ENCODE measurements at places on chromosomes 3 and 15. TPM values are rescaled to one million over a fixed set of nuclear protein-coding genes. Genes with fewer than 3 reads are reported as not detected.

DNA sequence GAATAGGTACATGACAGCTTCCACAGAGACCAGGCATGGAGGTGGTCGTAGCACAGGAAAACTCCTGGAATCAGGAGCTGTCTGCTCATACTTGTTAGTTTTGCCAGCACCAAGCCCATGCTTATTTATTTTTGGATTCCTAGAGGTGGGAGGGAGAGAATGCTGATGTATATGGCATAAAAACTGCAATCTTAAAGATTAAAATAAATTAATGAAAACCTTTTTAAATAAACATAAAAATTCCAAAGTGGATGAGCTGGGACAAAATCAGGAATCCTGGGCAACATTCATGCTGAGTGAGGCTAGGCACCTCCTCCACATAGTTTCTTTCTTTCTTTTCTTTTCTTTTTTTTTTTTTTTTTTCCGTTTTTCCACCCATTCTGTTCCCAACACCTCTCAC lies 14.3 kb upstream of the BCL6 start:
- DNase-seq: no peak
- H3K27me3 ChIP-seq: no peaks in the 10 kb centered on the region
- no peaks in the 10 kb centered on the region for H3K36me3 ChIP-seq

DNA sequence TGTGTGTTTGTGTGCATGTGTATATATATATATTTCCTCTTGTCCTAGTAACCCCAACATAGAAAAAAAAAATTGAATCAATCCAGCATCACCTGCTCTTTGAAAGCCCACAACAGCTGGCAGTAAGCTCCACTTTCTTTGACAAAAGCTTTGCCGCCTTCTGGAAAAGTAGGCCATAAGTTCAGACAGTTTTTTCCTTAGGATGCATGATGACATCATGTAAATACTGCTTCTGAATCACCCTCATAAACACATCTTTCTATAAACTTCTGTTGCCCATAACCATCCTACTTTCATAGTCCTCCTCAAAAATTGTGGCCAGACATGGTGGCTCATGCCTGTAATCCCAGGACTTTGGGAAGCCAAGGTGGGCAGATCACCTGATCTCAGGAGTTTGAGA lies 67.4 kb downstream of the CSNK1G1 start:
- H3K4me1 ChIP-seq: no peaks in the 10 kb centered on the region
- H3K27me3 ChIP-seq: no peaks in the 10 kb centered on the region
- no peaks in the 10 kb centered on the region for H3K36me3 ChIP-seq
- no peak for DNase-seq
- no peak overlapping the region for H3K27ac ChIP-seq
- H3K4me3 ChIP-seq: no peak overlapping the region

DNA sequence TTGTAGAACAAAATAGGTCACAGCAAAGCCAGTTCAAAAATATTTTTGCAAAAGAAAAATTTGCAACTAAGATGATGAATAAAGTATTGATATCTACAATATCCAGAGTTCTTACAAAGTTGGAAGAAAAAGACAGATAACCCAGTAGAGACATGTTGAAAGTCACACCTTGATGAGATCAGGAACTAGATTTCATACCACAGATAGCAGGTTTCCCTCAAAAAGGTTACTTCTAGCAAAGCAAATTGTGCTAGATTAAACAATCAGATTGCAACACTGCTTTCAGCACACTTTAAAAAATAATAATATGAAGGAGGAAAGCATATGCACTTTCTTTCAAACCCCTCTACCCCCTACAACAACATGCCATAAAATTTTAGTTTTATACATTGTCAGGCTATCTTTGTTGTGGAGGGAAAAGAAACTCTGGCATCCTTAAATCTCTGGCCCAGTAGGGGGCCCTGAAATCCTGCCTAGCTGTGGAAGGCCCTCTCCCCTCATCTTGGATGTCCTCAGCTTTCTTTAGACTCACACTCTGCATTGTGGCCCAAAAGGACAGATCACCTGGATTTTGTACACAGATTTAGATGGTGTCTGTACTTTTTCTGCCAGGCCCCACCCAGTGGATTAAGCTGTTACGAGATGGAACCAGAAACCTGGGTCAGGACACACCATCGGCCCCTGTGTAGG lies 50.9 kb downstream of the CCR3 start:
- no peak for DNase-seq
- H3K27ac ChIP-seq: no peak overlapping the region
- H3K4me3 ChIP-seq: no peak overlapping the region
- H3K27me3 ChIP-seq: no peaks in the 10 kb centered on the region
- H3K4me1 ChIP-seq: peaks cover 49% of the 10 kb centered on the region

DNA sequence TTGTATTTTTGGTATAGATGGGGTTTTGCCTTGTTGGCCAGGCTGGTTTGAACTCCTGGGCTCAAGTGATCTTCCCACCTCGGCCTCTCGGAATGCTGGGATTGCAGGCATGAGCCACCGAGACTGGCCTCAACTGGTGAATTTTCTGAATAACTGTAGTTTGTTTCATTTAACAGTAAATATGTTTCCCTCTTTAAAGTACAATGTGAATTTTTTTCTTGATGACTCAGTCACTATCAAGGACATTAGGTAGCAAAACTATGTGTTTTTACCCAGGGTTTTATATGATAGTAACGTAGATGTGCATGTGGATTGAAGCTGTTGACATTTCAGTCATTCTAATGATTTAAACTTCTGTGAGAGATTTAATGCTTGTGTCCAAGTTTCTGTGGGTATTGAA lies 40.2 kb upstream of the MAPKBP1 start:
- DNase-seq: no peak
- H3K4me1 ChIP-seq: no peaks in the 10 kb centered on the region
- no peak overlapping the region for H3K4me3 ChIP-seq
- peaks cover 26% of the 10 kb centered on the region for H3K36me3 ChIP-seq
- H3K27ac ChIP-seq: no peak overlapping the region
- H3K27me3 ChIP-seq: no peaks in the 10 kb centered on the region

GRCh38 chr3:33887478-33887877 lies 89.0 kb downstream of the PDCD6IP start:
- no peaks in the 10 kb centered on the region for H3K4me1 ChIP-seq
- no peak overlapping the region for H3K4me3 ChIP-seq
- H3K27ac ChIP-seq: no peak overlapping the region
- no peaks in the 10 kb centered on the region for H3K36me3 ChIP-seq
- no peaks in the 10 kb centered on the region for H3K27me3 ChIP-seq
- no peak for DNase-seq

GRCh38 chr3:37320276-37320675 lies 145.9 kb upstream of the LRRFIP2 start:
- peaks cover 46% of the 10 kb centered on the region for H3K36me3 ChIP-seq
- no peak overlapping the region for H3K27ac ChIP-seq
- no peak overlapping the region for H3K4me3 ChIP-seq
- H3K4me1 ChIP-seq: no peaks in the 10 kb centered on the region
- no peak for DNase-seq

GRCh38 chr3:114380233-114380651 lies 86.4 kb downstream of the TIGIT start:
- no peak overlapping the region for H3K4me3 ChIP-seq
- no peaks in the 10 kb centered on the region for H3K27me3 ChIP-seq
- peaks cover 4% of the 10 kb centered on the region for H3K4me1 ChIP-seq
- no peaks in the 10 kb centered on the region for H3K36me3 ChIP-seq
- no peak for DNase-seq

- no peaks in the 10 kb centered on the region for H3K36me3 ChIP-seq
- no peaks in the 10 kb centered on the region for H3K27me3 ChIP-seq
- H3K4me1 ChIP-seq: no peaks in the 10 kb centered on the region
- DNase-seq: no peak
Measured at GRCh38 chr3:170727754-170728153, 141.9 kb upstream of the SLC7A14 start.

DNA sequence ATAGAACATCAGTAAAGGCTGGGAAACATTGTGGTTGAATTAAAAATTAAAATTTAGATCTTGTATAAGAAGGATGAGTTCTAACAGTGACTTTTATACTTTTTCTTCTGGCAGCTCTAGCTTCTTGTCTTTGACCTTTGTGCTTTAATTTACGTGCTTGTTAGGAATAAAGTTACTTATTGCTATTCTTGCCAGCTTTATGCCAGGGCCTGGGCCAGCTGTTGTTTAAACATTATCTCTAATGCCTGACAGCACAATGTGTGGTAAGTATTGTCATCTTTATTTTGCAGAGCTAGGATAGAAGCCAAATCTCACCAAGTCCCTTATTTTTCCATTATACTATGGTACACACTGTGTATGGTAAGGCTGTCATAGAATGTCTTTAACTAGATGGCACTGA lies 766.7 kb upstream of the GOLIM4 start:
- H3K27ac ChIP-seq: no peak overlapping the region
- H3K36me3 ChIP-seq: no peaks in the 10 kb centered on the region
- no peaks in the 10 kb centered on the region for H3K27me3 ChIP-seq
- H3K4me3 ChIP-seq: no peak overlapping the region
- no peaks in the 10 kb centered on the region for H3K4me1 ChIP-seq
- no peak for DNase-seq

DNA sequence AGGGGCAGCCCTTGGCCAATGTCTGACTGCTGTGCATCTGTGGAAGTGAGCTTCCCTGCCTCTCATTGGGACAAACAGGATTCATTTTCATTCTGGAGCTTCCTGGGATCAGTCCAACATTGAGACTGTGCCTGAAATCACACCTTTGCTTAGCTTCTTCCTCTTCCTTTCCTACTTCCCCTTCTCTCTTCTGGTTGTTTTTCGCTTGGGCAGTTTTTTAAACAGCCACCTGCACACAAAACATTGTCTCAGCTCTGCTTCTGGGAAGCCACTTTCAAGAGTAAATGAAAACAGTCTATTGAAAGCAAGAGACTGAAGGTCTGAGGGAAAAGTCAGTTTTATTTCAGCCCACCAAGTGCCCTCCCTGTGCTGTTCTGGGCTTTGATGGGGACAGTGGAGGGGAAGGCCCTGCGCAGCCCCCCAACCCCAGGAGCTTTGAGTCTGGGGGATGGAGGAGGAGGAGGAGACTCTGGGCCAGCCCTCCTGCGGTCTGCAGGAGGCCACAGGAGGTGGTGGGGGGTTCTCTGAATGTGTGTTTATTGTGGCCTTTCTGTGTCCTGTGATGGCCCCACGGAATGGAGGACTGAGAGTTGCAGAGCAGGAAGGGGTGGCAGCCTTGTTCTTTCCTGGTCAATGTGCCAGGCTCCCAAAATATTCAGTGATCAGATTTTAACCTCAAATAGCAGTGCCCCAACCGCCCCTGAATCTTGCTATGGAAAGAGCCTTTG lies 7.8 kb upstream of the ISLR2 start:
- no peaks in the 10 kb centered on the region for H3K4me1 ChIP-seq
- no peak overlapping the region for H3K27ac ChIP-seq
- DNase-seq: no peak
- no peaks in the 10 kb centered on the region for H3K36me3 ChIP-seq
- peaks cover 5% of the 10 kb centered on the region for H3K27me3 ChIP-seq

GRCh38 chr3:138046955-138047354 lies 37.0 kb downstream of the CLDN18 start:
- no peaks in the 10 kb centered on the region for H3K36me3 ChIP-seq
- no peak overlapping the region for H3K4me3 ChIP-seq
- no peaks in the 10 kb centered on the region for H3K4me1 ChIP-seq
- no peak overlapping the region for H3K27ac ChIP-seq

PRR20G gene
- not detected for total RNA-seq

GP5 gene
- total RNA-seq: 0.42 TPM

SLC28A1 gene
- total RNA-seq: not detected

OCA2 gene
- total RNA-seq: not detected

ZNF620 gene
- 7.1 TPM for total RNA-seq

HDC gene
- 0.15 TPM for total RNA-seq

SLC22A13 gene
- total RNA-seq: 0.28 TPM

LRRC31 gene
- total RNA-seq: not detected

KLHL24 gene
- total RNA-seq: 13.4 TPM

All from CD8-positive, alpha-beta memory T cell (primary cell).